ENCODE measurements at places on chromosomes 13 and 19.
A peak's percentile ranks its signal among the peaks of the same experiment; 100 is the strongest.

DNA sequence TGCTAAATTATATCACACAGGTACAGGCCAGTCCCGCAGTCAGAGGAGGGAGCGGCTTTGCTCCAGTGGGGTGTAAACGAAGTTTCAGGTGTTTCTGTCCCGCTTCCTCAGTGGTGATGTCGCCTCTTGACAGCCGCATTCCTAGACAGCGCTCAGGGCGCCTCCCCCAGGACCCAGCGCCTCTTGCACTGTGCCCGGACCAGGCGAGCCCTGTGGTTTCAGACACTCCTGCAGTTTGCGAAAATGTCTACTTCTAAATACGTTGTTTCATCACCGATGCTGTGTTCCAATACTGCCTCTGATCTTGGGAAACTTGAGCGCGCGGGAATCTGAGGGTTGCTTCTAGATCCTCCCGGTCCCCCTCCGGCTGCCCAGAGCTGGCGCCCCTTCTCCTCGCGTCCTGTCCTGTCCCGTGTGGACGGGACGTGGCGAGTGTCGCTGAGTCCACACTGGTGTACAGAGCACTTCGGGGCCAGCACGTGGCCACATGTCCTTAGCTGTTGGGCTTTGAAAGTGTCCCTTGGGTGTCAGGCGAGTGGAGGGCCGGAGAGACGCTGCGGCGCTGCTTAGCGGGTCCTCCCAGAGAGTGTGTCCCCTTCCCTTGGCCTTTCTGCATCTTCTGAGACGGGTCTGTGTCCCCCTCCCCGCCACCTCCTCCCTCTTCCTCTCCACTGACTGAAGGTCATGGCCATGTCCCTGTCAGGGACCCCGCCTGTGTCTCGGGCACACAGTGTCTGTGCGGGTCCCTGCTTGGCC lies 14.6 kb upstream of the RPS15 start:
- no peak for DNase-seq

DNA sequence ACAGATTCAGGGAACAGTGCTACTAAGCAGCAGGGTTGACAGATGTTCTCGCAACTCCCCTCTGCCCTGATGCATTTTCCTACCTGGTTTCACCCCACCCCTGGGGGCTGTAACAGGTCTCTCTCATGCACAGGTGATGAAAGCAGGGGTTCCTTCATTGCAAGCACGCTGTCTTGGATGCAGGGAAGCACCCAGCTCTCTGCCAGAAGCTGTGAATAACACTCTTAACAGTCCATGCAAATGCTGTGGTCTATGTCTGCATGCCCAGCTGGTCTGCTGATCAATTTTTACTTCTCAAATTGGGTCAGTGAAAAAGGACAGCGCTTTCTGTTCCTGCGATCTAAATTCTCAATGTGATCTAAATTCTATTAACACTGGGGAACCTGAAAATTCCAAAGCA lies 246.3 kb upstream of the TSHZ3 start:
- DNase-seq, result no peak

DNA sequence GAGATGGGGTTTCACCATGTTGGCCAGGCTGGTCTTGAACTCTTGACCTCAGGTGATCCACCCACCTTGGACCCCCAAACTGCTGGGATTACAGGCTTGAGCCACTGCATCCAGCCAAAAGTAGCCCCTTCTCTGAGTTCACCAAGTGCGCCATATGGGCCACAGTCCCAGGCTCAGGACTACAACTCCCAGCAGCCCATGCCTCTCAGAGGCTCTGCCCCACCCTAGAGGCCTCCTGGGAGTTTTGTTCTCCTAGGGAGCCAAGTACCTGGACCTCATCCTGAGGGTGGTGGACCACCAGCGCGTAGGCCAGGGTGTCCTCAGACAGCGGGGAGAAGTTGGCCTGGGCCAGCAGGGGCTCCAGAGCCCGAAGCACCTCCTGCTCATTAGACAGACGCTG lies 18.8 kb downstream of the TMEM143 start:
- DNase-seq, result no peak

- DNase-seq, result peak; percentile 39
These were observed 346.0 kb downstream of the KCNRG start for GRCh38 chr13:50361282-50361681.

GRCh38 chr19:45814166-45814780 lies 835 bp downstream of the RSPH6A start:
- no peak for DNase-seq

DNA sequence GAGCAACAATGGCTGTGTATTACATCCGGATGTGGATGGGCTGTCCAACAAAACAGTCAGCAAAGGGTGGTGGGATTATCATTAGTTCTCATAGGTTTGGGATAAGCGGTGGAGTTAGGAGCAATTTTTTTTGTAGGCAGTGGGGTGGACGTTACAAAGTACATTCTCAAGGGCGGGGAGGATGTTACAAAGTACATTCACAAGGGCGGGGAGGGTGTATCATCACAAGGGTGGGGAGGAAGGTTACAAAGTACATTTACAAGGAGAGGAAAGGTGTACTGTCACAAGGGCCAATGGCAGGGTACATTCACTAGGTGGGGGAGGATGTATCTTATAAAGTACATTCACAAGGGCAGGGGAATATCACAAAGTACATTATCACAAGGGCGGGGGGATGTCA lies 20.8 kb upstream of the ZNF561 start:
- no peak for DNase-seq
